ENCODE measurements at places on chromosomes 5 and 9.

DNA sequence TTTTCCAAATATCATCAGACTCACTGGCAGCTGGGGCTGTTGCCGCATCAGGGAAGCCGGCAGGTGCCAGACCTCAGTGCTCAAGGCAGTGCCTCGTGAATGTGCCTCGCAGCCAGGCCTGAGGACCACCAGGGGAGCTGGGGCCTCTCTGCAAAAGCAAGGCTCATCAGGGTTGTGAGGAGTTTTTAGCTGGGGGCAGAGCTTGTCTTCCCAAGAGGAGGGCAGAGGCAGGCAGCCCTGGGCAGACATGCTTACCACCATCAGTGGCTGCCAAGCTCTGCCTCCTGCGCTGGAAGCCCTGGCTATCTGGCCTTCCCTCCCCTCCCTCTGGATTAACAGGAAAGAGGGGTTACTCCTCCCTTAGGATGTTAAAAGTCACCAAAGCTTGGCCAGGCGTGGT is 8.8 kb upstream of the TBC1D9B start:
- DNase-seq = no peak

GRCh38 chr5:159186319-159186718 is 23.0 kb downstream of the RNF145 start:
- no peak for DNase-seq

DNA sequence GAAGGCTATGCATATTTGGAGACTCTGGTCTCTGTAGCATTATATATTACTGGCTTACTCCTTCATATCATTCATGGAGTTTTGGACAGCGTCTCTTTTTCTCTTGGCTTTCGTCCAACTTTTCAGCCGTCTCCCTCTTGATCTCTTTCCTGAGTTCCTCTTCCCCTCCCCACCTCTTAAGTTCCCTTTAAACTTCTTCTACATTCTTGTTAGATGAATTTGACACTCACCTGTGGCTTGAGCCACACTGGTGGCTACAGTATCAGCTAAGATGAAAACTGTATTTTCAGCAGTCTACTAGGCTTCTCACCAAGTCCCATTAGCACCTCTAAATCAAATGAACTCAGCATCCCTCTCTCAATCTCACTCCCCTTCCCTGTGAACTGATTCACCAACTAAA is 128.1 kb downstream of the STARD4 start:
- DNase-seq = no peak

- no peak for DNase-seq
These were observed 14.2 kb downstream of the LOX start for GRCh38 chr5:122063836-122064235.

DNA sequence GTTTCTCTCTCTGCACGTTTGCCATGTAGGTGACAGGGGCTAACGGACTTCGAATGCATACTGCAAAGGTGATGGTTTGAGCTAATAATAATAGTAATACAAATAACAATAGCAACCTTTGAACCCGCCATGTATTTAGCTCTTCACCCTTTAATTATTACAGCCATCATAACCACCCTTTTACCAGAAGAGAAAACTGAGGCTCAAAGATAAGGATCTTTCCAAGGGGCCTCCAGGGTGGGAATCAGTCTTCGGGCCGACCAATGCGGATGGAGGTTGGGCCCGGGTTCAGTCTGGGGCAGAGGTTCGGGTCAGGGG is 494 bp downstream of the CDKN2AIPNL start:
- no peak for DNase-seq

GRCh38 chr9:134531220-134531970 is 110.2 kb upstream of the COL5A1 start:
- DNase-seq = no peak

DNA sequence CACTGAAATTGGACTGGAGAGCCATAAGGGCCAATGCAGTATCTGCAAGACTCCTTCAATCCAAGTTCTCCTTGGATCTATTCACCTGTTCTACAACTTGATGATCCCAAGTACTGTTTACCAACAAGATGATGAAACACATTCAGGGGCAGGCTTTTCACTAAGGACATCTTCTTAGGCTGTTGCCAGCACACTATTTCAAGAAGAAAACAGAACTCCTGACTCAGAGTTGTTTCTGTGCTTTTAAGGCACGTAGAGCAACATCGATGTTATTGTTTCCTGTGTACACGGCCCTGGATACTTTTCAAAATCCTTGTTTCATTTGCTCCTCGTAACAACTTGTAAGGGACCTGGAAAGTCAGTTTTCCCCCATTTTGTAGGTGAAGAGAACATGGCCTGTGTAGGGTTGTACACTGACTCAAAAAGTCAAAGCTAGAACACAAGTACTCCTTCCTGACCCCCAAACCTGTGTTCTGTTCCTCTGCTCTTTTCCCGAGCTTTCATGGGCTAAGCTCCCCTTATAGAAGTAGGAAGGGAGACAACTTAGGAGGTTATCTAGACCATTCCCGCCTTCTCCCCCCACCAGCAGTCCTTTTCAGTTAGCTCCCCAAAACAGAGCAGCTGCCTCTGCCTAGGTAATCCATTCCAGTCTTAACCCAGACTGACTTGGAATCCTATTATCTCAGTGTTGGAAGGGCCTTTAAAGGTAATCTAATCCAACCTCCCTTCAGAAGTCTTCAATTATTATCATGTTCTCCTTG is 5.2 kb upstream of the MGAT1 start:
- no peak for DNase-seq

GRCh38 chr5:9850456-9850855 is 220.3 kb upstream of the TAS2R1 start:
- DNase-seq = no peak

DNA sequence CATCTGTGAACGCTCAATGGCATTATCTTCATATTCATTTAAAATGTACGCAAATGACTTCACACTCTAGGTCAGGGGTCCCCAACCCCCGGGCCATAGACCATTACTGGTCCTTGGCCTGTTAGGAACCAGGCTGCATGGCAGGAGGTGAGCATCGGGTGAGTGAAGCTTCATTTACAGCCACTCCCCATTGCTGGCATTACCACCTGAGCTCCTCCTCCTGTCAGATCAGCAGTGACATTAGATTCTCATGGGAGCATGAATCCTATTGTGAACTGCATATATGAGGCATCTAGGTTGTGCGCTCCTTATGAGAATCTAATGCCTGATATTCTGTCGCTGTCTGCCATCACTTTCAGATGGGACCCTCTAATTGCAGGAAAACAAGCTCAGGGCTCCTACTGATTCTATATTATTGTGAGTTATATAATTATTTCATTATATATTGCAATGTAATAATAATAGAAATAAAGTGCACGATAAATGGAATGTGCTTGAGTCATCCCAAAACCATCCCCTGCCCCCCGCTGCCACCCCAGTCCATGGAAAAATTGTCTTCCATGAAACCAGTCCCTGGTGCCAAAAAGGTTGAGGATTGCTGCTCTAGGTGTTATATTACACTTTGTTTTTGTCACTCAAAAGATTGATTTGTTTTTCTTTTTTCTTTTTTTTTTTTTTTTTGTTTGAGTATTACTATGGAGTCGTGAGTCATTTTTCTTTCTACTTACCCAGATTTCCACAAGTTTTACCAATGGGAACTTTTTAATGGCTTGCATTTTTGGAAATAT is 127.2 kb downstream of the DOCK8 start:
- no peak for DNase-seq

DNA sequence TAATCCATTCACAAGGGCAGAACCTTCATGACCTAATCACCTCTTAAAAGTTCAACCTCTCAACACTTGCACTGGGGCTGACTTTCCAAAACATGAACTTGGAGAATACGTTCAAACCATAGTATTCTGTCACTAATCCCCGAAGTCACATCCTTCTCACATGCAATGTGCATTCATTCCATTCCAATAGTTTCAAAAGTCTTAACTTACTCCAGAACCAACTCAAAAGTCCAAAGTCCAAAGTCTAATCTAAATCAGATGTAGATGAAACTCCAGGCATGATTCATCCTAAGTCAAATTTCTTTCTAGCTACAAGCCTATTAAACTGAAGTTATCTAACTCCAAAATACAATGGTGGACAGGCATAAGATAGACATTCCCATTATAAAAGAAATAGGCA is 21.7 kb upstream of the ADAMTSL1 start:
- DNase-seq = no peak

GRCh38 chr5:68196876-68197275 is 18.7 kb upstream of the PIK3R1 start:
- DNase-seq = no peak

DNA sequence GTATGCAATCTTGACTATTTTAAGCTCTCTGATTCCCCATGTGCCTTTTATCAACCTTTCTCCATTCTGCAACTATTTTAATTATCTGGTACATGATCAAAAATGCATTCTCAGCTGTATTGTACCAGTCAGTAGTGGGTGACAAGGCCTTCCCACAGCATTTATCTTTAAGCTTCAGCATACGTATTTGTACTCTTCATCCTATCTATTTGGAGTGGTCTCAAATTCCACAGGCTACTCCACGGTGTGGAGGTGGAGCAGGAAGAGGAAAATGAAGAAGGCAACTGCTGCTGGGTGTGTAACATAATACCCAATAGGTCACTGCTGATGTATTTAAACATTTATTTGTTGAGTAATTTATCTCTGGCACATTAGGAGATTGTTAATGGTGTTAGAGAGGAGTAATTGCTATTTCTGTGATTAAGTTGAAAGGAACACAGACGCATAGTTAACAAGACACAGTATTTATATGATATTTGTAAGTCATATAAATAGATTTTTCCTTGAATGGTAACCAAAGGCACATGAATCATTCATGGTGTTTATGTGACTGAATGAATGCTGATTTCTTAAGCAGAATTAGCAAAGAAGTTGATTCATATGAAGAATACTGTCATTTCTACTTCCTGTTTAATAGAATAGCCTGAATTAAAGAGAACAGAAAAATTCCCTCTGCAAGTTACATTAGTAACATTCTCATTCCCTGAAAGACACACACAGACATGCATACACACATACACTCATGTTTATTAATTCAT is 153.8 kb upstream of the NR3C1 start:
- DNase-seq = peak; percentile 9
